ENCODE measurements at places on chromosomes 1 and 21. TPM values are rescaled to one million over a fixed set of nuclear protein-coding genes. Genes with fewer than 3 reads are reported as not detected.

Gene RUSC1
- total RNA-seq, result 31.4 TPM

GRCh38 chr1:171346881-171347280, 32.9 kb downstream of the FMO4 start:
- H3K27ac ChIP-seq, result no peak overlapping the region
- no peaks in the 10 kb centered on the region for H3K4me1 ChIP-seq
- no peaks in the 10 kb centered on the region for H3K27me3 ChIP-seq
- no peak for DNase-seq
- H3K4me3 ChIP-seq, result no peak overlapping the region
- H3K36me3 ChIP-seq, result no peaks in the 10 kb centered on the region

- peaks cover 17% of the 10 kb centered on the region for H3K4me1 ChIP-seq
- no peaks in the 10 kb centered on the region for H3K27me3 ChIP-seq
- H3K4me3 ChIP-seq, result no peak overlapping the region
- no peak overlapping the region for H3K27ac ChIP-seq
- DNase-seq, result no peak
- H3K36me3 ChIP-seq, result peaks cover 28% of the 10 kb centered on the region
Measured at GRCh38 chr1:232980986-232981560, 30.7 kb downstream of the NTPCR start.

- H3K27ac ChIP-seq, result no peak overlapping the region
- H3K36me3 ChIP-seq, result peaks cover 42% of the 10 kb centered on the region
- H3K4me1 ChIP-seq, result peaks cover 17% of the 10 kb centered on the region
- no peak overlapping the region for H3K4me3 ChIP-seq
- H3K27me3 ChIP-seq, result peaks cover 16% of the 10 kb centered on the region
Measured at GRCh38 chr1:6185151-6185550, 5.0 kb upstream of the CHD5 start.

Gene SELL
- 64.9 TPM for total RNA-seq

Gene GABRD
- not detected for total RNA-seq

Gene RABGAP1L
- 31.5 TPM for total RNA-seq

Gene FGR
- 0.07 TPM for total RNA-seq

- H3K36me3 ChIP-seq, result no peaks in the 10 kb centered on the region
- no peak overlapping the region for H3K27ac ChIP-seq
- no peak for DNase-seq
- no peaks in the 10 kb centered on the region for H3K4me1 ChIP-seq
Measured at GRCh38 chr1:112779665-112780526, 64.8 kb upstream of the PPM1J start.

Gene MCOLN3
- total RNA-seq, result 0.68 TPM

- no peak overlapping the region for H3K4me3 ChIP-seq
- DNase-seq, result no peak
- peaks cover 2% of the 10 kb centered on the region for H3K4me1 ChIP-seq
Measured at GRCh38 chr21:25350056-25350455, 257.2 kb downstream of the MRPL39 start.

Gene KIRREL1
- not detected for total RNA-seq

Gene FAM131C
- total RNA-seq, result 1.4 TPM

Gene PLXNA2
- 0.37 TPM for total RNA-seq

DNA sequence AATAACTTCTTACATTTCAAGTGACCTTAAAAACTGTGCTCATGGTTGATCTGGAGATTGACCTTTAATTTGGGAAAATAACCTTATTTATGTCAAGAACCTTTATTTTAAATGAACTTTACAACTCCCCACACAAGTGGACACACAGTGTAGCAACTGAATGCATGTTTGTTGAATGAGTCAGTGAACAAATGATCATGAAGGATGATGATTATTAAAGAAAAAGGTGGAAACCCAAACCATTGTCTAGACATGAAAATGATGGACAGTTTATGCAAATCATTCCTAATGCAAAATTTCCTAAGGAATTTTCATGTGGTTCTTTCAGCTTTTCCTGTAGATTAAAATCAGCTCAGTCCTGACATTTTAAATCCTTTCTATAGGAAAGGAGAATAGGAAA, 439.8 kb upstream of the RUNX1 start:
- peaks cover 38% of the 10 kb centered on the region for H3K27me3 ChIP-seq
- H3K4me1 ChIP-seq, result no peaks in the 10 kb centered on the region
- no peak overlapping the region for H3K4me3 ChIP-seq
- H3K36me3 ChIP-seq, result no peaks in the 10 kb centered on the region
- H3K27ac ChIP-seq, result no peak overlapping the region
- no peak for DNase-seq

Gene ECM1
- 1.6 TPM for total RNA-seq

DNA sequence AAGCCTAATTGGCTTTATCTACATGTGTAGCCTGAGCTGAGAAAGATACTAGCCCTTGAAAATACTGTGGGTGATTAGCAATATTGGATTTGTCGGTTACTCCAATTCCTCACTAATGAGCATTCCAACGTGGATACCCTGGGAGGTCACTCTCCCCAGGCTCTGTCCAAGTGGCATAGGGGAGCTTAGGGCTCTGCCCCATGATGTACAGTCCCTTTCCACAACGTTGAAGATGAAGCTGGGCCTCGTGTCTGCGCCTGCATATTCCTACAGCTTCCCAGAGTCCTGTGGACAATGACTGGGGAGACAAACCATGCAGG, 2.6 kb downstream of the RCC1 start:
- peaks cover 38% of the 10 kb centered on the region for H3K4me1 ChIP-seq
- peak overlapping the region; percentile 99 for H3K27ac ChIP-seq
- H3K27me3 ChIP-seq, result no peaks in the 10 kb centered on the region
- DNase-seq, result no peak

DNA sequence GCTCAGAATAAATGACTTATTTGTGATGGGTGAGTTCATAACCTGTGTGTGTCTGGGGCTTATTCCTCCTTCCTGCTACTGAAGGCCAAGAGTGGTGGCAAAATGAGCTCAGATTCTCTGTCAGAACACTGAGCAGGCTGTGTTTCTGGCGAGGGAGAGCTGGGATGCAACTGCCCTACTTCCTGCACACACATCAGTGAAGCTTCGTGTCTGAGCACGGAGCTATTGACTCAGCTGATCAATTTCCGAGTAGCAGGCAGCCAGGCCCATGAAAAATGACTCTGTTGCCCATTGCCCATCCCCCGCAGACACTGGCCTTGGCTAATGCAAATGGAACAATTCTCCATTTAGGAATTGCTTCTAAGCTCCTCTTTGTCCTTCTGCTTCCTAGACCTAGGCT, 27.7 kb downstream of the TNR start:
- peaks cover 2% of the 10 kb centered on the region for H3K27me3 ChIP-seq
- no peak overlapping the region for H3K27ac ChIP-seq
- H3K4me3 ChIP-seq, result no peak overlapping the region
- H3K4me1 ChIP-seq, result no peaks in the 10 kb centered on the region

DNA sequence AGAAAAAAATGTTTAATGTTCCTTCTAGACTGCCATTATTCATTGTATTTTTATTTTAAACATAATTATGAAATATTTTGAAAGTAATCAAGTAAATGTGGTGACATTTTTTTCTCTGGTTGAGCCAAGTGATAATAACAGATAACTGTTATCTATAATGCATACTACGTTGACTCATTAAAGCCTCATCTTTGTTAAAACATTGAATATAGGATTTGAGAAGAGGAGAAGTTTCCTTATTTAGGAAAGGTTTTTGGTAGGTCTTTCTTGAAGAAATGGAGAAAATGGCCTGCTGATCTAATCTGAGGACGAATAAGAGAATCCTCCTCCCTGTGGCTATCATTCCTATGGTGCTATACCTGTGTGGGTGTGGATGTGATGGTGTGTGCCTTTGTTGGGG, 89.0 kb downstream of the NFIA start:
- H3K4me3 ChIP-seq, result no peak overlapping the region
- no peaks in the 10 kb centered on the region for H3K4me1 ChIP-seq

GRCh38 chr1:168599641-168600040, 23.2 kb downstream of the XCL1 start:
- peaks cover 14% of the 10 kb centered on the region for H3K4me1 ChIP-seq
- H3K27ac ChIP-seq, result no peak overlapping the region
- H3K27me3 ChIP-seq, result peaks cover 5% of the 10 kb centered on the region
- H3K4me3 ChIP-seq, result no peak overlapping the region
- no peak for DNase-seq

GRCh38 chr1:203338335-203339036, 12.4 kb downstream of the FMOD start:
- peak; percentile 52 for DNase-seq
- H3K36me3 ChIP-seq, result no peaks in the 10 kb centered on the region
- H3K4me3 ChIP-seq, result no peak overlapping the region
- peaks cover 7% of the 10 kb centered on the region for H3K4me1 ChIP-seq
- H3K27me3 ChIP-seq, result peaks cover 27% of the 10 kb centered on the region

- no peaks in the 10 kb centered on the region for H3K4me1 ChIP-seq
- H3K36me3 ChIP-seq, result no peaks in the 10 kb centered on the region
- no peak overlapping the region for H3K27ac ChIP-seq
- H3K4me3 ChIP-seq, result no peak overlapping the region
- H3K27me3 ChIP-seq, result peaks cover 2% of the 10 kb centered on the region
Measured at GRCh38 chr1:38125837-38126520, 79.4 kb upstream of the POU3F1 start.

DNA sequence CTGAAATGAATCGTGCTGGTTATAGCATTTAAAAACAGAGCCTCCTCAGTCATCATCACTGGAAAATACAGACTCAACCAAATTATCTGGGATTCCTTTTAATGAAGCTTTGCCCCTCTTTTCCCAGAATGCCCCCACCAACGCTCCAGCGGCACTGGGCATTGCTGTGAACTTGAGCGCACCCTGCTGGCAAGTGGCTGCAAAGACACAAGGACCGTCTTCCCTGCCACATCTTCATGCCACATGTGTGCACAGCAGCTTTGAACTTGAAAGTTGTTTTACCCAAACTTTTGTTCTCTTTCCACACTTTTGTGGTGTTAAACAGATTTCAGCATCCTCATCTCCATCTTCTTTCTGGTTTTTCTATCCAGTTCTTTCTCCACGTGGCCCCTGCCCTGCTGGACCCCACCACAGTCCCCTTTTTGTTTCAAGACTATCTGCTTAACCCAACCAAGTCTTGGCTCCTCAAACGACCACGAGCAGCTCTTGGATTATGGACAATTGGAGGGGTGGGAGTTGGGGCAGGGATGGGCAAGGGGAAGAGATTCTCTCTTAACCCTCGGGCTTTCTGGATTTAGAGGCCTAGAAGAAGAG, 12.8 kb upstream of the LMX1A start:
- peaks cover 3% of the 10 kb centered on the region for H3K4me1 ChIP-seq
- H3K36me3 ChIP-seq, result no peaks in the 10 kb centered on the region
- H3K27ac ChIP-seq, result no peak overlapping the region
- H3K4me3 ChIP-seq, result no peak overlapping the region
- DNase-seq, result peak; percentile 28

GRCh38 chr1:95233319-95233736, 682 bp upstream of the RWDD3 start:
- peak overlapping the region; percentile 81 for H3K4me3 ChIP-seq
- H3K4me1 ChIP-seq, result peaks cover 25% of the 10 kb centered on the region
- peaks cover 18% of the 10 kb centered on the region for H3K36me3 ChIP-seq

- H3K27ac ChIP-seq, result no peak overlapping the region
- no peaks in the 10 kb centered on the region for H3K27me3 ChIP-seq
- H3K4me3 ChIP-seq, result no peak overlapping the region
- no peak for DNase-seq
- H3K36me3 ChIP-seq, result peaks cover 9% of the 10 kb centered on the region
Measured at GRCh38 chr1:25478633-25479032, 47.9 kb downstream of the MACO1 start.

DNA sequence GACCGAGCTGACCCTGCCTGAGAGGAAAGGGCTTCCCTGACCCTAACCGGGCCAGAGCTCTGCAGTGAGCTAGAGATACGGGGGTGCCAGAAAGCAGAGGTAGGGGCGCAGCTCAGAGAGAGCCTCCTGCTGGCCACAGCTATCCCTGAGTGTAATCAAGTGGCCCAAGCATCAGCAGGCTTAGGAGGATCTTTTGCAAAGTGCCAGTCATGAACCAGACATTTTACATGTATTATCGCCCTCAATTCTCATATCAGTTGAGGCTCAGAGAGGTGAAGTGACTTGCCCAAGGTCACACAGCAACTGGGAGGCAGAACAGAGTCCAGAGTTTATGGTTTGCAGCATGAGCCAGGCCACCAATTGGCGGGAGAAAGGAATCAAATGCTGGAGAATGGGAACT, 7.0 kb upstream of the ID3 start:
- no peak for DNase-seq
- peaks cover 71% of the 10 kb centered on the region for H3K27me3 ChIP-seq

DNA sequence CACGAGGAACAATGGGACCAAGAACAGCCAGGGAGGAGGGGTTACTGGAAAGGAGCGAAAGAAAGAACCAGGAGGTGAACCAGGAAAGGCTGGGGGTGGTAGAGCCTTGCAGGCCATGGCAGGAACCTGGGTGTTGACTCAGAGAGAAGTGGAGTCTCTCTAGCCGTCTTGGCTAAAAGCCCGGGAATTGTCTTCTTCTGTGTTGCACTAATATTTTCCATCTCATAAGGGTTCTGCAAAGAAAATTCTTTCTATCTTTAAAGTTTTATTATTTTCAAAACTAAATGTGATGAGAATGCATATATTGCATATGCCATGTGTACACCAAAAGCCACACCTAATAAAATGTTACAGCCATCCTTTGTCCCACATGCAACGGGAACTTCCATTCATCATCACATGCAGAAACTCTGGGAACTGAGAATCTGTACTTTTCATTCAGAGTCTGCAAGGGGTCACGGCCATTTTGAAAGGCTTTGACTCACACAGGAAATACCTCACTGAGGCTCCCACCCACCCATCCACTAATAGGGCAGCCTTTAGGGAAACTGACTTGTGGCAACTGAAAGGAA, 38.0 kb downstream of the ERG start:
- peaks cover 11% of the 10 kb centered on the region for H3K27me3 ChIP-seq
- no peak for DNase-seq
- H3K36me3 ChIP-seq, result no peaks in the 10 kb centered on the region
- no peak overlapping the region for H3K4me3 ChIP-seq
- H3K4me1 ChIP-seq, result peaks cover 2% of the 10 kb centered on the region
- H3K27ac ChIP-seq, result no peak overlapping the region

- peaks cover under 1% of the 10 kb centered on the region for H3K36me3 ChIP-seq
- H3K27ac ChIP-seq, result no peak overlapping the region
- H3K27me3 ChIP-seq, result peaks cover 8% of the 10 kb centered on the region
- H3K4me3 ChIP-seq, result no peak overlapping the region
- peaks cover 6% of the 10 kb centered on the region for H3K4me1 ChIP-seq
Measured at GRCh38 chr21:24423546-24423945, 1183.7 kb downstream of the MRPL39 start.

- H3K27me3 ChIP-seq, result no peaks in the 10 kb centered on the region
- no peak overlapping the region for H3K4me3 ChIP-seq
- no peaks in the 10 kb centered on the region for H3K36me3 ChIP-seq
- peaks cover 45% of the 10 kb centered on the region for H3K4me1 ChIP-seq
Measured at GRCh38 chr1:172398970-172399755, 21.3 kb upstream of the C1orf105 start.

Gene ITLN2
- not detected for total RNA-seq

GRCh38 chr1:181493885-181494284, 10.6 kb downstream of the CACNA1E start:
- H3K27me3 ChIP-seq, result peaks cover 30% of the 10 kb centered on the region
- H3K27ac ChIP-seq, result no peak overlapping the region
- no peak for DNase-seq
- H3K4me1 ChIP-seq, result no peaks in the 10 kb centered on the region

Measured in activated T-helper 2 cell treated with anti-CD3 and anti-CD28 coated beads, Interferon-gamma antibody, Interleukin-2, Interleukin-4, amounts not matched to agents 10 μg/mL and 5 μg/mL and 100 μg/mL, durations not matched to agents 14 hours and 24 hours and 36 hours (primary cell).